Left lung (tissue), 14 donors: ENCODE measurements at places on chromosomes 2 and 18.

DNA sequence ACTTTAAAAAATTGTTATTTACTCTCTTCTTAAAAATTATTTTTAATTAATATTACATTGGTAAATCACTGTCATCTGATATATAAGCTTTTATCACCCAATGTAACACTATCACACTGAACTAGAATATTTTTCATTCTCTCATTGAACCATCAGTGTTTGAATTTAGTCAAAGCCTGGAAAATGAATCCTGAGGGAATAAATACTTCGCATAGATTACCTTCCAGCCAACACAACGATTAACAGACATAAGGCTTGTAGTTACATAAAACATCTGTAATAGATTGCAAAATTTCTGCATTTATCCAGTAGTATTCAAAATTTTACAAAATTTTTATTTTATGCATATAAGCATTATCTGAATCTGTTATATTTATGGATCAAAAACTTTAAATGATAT lies 314.9 kb downstream of the ERBB4 start:
- no peak for DNase-seq

- no peak for DNase-seq
These were observed 14.0 kb upstream of the ZNF396 start for GRCh38 chr18:35390951-35391700.

GRCh38 chr2:241087420-241088268 lies 14.4 kb downstream of the MTERF4 start:
- no peak for DNase-seq

DNA sequence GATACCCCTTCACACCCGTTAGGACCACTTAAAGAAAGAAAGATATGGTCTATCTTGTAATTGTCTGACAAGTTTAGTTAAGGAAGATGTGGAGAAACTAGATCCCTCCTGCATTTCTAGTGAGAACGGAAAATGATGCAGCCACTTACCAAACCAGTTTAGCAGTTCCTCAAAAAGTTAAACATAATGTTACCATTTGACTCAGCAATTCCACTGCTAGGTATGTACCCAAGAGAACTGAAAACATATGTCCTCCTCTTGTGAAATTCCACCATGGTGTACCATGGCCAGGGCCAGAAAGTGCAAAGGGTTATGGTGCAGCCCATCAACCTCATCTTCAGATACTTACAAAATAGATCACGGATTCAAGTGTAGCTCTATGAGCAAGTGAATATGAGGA lies 79.0 kb upstream of the ID2 start:
- peak; percentile 49 for DNase-seq

- DNase-seq: no peak
These were observed 571.9 kb downstream of the CPS1 start for GRCh38 chr2:211128287-211128686.

- DNase-seq: no peak
These were observed 65.4 kb downstream of the DIS3L2 start for GRCh38 chr2:232026910-232027309.

- DNase-seq: no peak
These were observed 169.1 kb upstream of the BOD1L2 start for GRCh38 chr18:56977771-56978170.

- no peak for DNase-seq
These were observed 37.8 kb downstream of the MBD5 start for GRCh38 chr2:148058641-148059040.

DNA sequence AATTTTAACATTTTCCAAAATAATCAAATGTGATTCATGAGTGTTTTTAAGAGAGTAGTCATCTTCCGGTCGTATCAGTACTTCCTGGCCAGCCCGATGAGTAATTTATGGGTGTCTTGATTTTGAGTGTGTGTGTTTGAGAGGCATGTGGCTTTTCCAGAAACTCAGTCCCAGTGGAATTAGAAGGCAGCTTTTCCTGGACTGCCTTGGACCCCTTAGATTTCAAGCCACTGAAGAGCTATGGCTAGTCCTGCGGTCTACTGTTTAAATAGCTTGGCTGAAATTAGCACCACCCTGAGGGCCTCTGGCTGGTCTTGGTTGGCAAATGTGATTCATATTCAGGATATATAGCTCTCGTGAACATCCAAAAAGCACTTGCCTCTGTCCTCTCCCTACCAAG lies 59.4 kb downstream of the HK2 start:
- DNase-seq: no peak

GRCh38 chr2:38535744-38536506 lies 66.8 kb downstream of the HNRNPLL start:
- DNase-seq: peak; percentile 82

GRCh38 chr2:195151711-195152110 lies 505.3 kb upstream of the SLC39A10 start:
- DNase-seq: no peak

DNA sequence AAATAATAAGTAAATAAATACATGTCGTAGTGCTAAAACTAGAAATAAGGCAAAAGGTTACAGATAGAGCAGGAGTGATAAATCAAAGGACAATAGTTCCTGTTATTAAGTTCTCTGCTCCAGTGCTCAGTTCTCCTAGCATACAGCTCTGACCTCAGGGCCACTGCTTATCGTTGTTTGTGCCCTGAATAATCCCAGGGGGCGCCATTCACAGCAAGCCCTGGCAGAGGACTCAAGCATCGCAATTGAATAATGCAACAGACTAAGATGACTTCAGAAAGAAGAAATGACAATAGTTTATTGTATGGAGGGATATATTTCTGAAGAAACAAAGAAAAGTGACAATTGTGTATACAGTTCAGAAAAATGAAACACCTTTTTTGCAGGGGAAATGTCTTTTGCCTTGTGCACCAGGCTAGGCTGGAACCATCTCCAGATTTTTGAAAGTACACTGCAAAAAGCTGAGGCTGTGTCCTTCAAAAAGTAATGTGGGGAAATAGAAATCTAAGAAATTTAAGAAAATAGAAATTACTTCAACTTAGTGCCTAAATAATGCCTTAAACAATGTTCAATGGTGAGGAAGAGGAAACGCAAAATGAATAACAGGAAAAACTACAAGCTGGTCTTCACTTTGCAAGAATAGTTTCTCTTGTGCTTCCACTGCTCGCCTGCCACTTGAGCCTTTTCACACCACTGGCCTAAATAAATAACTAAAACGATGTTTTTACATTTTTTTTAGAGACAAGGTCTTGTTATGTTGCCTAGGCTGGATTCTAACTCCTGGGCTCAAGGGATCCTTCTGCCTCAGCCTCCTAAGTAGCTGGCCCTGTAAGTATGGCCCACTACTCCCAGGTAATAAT lies 19.0 kb upstream of the CCNYL1 start:
- DNase-seq: no peak

DNA sequence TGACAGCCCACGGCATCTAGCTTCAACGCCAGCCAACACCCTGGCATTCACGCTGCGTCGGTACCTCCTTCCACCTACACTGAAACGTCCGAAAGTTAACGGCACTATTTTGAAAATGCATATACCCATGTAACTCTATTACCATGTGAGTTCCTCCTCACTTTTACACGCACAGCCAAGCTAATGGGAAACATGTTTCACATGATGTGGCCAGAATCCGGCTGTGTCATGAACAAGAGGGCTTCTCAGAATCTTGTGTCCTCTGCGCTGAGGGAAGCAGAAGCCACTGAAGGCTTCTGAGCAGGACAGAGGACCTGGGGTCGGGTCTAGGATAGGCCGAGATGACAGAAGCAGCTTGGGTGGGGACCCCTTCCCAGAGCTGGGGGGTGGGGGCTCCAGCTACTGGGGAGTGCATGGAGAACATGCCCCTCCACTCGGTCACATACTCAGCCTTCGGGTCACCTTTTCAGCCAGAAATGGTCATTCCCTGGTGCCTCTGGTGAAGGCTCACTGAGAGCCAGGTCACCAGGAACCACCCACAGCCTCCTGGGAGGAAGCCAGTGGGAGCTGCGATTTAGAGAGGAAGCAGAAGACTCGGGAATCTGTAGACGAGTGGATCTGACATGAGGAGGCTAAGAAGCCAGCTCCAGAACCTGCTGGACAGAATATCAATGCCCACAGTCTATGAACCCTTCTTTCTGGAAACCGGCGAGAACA lies 41.5 kb downstream of the HDAC4 start:
- no peak for DNase-seq

DNA sequence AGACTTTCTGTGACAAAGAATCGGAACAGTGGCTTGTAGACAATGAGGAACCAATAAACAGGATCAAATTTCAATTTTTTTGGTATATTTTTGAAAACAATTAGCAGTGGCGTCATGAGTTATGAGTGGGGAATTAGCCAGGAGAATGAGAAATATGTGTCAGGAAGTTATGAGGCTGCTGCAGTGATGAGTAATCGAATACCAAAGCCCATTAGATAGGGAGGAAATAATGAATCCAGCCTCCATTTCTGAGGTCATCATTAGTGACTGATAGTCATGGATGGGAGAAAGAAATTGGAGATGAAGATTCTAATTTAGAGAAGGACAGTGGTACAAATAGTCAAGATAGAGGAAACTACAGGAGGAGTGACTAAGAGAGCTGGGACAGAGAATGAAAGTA lies 673.1 kb upstream of the VRK2 start:
- no peak for DNase-seq

DNA sequence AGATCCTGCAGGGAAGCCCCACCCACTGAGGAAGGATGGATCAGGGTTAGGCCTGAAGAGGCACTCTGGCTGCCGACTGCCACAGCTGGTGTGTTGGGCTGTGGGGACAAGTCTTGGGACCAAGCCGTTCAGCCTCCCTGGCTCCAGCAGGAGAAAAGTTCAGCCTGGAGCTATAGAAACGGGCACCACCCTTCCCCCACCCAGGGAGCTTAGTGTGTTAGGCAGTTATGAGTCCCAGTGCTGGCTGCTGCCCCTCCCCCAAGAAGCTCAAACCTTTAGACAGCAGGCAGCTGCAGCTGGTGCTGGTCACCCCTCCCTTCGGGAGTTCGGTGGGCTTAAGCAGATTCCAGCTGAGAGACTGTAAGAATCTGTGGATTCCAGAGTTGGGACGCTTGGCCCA lies 447.1 kb upstream of the HS6ST1 start:
- no peak for DNase-seq

- no peak for DNase-seq
These were observed 14.3 kb upstream of the ITPRID2 start for GRCh38 chr2:181877181-181877664.

GRCh38 chr2:46841621-46842020 lies 74.0 kb downstream of the MCFD2 start:
- DNase-seq: no peak
